ENCODE measurements at places on chromosomes 2 and 18.

- peak; percentile 48 for DNase-seq
Observed at GRCh38 chr18:53795061-53795460, 429.4 kb downstream of the MBD2 start.

DNA sequence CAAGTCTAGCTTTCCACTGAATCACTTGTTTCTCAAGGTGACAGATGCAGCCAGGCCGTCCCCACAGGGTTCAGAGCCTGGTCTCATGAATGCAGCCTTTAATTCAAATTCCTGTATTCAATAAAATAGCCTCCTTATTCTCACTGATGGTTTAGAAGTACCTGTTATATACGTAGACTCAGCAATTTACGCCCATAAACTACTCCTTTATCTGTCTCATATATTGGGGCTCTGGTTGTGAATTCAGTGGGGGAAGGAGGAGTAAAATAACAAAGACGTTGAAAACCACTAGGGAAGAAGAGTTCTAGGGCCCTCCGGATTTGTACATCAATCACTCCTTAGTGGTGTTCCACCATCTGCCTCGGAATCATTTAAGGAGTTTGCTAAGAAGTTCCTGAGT is 1.7 kb downstream of the OBSL1 start:
- no peak for DNase-seq

DNA sequence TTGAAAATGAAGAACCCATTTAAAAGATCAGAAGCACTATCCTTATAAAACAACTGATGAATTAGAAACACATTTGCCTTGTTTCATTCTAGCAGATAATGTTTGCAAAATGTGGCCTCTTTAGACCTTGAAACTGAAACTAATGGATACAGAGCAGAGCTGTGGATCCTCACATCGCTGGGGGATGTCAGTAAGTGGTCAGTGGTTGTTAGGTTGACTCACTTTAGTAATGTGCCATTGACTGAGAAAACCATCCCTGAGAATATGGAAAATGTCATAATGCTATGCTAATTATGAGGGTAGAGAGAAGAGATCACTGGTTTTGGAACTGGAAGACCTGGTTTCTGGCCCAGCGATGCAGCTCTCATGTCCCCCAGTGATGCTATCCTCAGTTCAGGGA is 176.7 kb downstream of the MYO1B start:
- no peak for DNase-seq

GRCh38 chr2:45945302-45945717 is 293.8 kb downstream of the PRKCE start:
- no peak for DNase-seq

- DNase-seq, result no peak
Observed at GRCh38 chr2:26458365-26459042, 19.4 kb downstream of the OTOF start.

- DNase-seq, result no peak
Observed at GRCh38 chr2:135931776-135932443, 53.5 kb downstream of the DARS1 start.

GRCh38 chr2:158414538-158414937 is 42.0 kb downstream of the CCDC148 start:
- DNase-seq, result no peak

DNA sequence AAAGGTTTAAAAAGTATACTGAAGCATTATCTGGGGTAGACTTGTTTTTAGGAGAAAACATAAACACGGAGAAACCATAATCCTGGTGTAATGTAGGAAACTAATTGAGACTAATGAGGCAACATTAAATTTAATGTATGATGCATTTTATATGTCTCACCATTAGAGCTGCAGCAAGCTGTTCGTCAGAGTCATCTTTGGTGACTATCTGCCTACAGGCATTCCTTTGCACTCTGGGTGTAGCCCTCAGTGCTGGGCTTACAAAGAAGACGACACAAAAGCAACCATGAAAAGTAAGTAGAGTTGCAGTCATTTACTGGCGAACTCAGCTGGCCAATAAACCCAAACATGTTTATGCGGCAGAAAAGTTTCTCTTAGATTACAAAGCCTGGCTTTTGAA is 415.3 kb upstream of the ZEB2 start:
- DNase-seq, result no peak

DNA sequence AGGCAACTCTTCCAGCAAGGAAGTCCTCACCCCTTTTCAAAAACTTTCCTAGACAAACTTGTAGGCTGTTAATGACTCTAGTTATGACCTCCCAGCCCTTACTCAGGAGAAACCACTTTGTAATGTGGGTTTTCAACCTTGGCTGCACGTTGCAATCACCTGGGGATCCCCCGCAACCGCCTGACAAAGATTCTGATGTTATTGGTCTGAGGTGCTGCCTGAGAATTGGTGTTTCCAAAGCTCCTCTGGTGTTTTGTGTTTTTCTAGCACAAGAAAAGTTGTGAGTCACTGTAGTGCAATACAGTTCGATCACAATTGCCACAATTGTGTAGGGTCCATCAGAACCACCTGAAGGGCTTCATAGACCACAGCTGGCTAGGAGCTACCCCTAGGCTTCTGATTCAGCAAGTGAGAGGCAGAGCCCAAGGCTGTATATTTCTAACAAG is 121.6 kb downstream of the SP100 start:
- DNase-seq, result no peak

GRCh38 chr2:62596061-62596921 is 90.3 kb upstream of the TMEM17 start:
- DNase-seq, result no peak

DNA sequence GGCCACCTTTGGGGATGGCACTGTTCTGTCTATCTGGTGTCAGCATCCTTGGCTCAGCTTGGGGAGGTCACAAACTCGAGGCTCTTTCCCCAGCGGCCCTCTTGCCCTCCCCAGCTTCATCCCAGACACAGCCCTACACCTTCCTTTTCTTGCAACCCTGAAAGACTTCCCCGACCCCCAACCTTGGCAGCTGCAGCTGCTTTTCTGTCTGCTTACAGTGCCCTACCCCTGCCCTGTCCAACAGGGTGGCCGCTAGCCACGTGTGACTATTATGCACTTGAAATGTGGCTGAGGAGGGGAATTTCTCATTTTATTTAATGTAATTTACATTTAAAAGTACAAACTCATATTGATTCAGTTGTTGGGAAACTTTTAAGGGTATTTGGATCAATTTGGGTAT is 41.3 kb downstream of the NGEF start:
- no peak for DNase-seq

DNA sequence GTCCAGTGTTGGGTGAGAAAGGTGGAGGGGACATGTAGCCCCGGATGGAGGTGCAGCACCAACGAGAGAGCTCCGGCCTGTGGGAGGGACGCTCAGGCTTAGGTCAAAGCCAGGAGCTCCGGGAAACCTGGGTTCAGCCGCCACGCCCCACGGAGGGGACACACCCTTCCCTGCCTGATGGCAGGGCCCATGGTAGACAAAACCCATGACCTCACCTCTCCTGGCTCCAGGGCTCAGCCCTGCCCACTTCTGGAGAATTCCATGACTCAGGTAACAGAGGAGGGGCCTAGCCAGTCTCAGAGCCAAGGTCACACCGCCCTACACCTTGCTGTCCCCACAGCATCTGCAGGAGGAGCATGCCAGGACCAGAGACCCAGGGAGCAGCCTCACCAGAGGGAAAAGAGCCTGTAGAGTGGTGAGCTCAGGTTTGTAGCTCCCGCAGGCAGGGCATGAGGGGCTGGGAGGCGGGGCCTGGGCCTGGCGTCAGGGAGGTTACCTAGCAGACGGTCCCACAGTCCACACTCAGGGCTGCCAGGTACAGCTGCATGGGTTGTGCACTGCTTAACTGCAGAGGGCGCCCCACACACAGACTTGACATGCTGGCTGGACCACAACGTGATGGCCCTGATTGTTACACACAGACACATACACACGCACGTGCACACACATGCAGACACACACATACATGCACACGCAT is 70.8 kb upstream of the SMAD7 start:
- peak; percentile 93 for DNase-seq

DNA sequence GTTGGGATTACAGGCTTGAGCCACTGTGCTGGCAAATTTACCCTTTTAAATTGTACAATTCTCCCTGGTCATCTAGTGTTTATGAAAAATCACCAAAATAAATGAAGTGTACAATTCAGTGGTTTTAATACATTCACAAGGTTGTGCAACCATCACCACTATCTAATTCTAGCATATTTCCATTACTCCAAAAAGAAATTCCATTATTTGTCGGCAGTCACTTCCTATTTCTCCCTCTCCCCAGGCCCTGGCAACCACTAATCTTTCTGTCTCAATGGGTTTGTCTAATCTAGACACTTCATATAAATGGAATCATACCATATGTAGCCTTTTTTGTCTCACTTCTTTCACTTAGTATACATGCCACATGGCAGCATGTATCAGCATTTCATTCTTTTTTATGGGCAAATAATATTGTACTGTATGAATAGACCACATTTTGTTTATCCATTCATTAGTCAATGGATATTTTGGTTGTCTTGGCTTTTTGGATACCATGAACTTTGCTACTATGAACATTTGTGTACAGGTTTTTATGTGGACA is 12.6 kb upstream of the POLE4 start:
- DNase-seq, result no peak

DNA sequence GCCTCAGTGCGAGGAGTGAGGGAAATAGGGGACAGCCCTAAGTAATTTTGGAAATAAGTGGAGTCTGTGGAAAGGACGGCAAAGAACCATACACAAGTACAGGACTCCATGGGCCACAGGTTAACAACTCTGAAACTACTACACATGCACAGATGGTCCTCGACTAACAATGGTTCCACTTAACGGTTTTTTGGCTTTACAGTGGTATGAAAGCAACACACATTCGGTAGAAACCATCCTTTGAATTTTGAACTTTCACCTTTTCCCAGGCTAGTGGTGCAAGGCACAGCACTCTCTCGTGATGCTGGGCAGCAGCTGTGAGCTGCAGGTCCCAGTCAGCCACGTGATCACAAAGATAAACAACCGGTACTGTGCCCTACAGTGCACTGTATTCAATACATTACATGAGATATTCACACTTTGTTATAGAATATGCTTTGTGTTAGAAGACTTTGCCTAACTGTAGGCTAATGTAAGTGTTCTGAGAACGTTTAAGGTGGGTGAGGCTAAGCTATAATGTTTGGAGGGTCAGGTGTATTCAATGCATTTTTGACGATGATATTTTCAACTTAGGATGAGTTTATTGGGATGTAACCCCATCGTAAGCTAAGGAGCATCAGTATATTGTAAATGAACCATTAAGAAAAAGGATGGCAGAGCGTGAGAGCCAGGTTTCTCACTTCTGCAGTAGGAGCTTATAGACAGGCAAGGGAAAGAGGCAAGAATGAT is 44.6 kb downstream of the TBC1D8 start:
- no peak for DNase-seq

GRCh38 chr2:117935954-117936353 is 77.9 kb downstream of the CCDC93 start:
- DNase-seq, result no peak

DNA sequence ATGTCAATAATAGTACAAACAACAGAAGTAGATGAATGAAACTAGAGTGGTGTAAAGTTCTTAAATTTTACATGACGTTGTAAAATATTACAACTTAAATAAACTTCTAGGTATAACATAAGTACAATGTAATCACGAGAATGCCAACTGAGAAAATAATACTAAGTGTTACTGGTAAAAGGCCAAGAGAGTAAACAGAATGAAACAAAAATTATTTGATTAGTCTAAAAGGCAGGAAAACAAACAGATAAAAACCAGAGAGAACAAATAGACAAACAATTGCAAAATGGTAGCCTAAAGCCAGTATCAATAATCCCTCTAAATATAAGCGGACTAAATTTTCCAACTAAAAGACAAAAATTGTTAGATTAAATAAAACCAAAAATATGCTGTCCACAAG is 71.9 kb downstream of the SMAD2 start:
- DNase-seq, result no peak

DNA sequence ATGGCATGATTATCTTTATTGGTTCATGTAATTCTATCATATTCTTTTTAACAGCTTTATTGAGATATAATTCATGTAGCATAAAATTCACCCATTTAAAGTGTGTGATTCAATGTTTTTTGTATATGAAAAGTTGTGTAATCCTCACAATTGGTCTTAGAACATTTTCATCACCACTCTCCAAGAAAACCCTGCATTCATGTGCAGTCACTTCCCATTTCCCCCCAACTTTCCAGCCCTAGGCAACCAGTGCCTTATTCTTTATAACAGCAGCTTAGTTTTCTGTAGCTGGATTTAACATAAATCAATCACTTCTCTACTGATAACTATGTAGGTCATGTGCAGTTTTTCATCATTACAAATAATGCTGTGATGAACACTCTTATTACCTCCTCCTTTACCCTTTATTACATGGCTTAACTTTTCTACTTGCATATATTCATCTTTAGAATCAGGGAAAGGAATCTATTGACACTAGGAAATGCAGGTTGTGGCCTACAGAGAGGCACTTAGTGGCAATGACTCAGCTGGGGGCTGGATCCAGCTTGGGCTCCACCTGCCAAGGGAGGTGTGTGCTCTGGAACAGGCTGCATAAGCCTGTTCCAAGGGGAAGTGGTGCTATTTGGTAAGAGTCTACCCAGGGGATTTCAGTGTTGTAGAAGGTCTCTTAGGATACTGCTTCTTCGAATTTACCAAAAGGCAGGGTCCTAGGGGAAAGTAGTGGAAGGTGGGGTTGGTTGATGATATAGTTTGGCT is 89.1 kb downstream of the ETAA1 start:
- peak; percentile 67 for DNase-seq

DNA sequence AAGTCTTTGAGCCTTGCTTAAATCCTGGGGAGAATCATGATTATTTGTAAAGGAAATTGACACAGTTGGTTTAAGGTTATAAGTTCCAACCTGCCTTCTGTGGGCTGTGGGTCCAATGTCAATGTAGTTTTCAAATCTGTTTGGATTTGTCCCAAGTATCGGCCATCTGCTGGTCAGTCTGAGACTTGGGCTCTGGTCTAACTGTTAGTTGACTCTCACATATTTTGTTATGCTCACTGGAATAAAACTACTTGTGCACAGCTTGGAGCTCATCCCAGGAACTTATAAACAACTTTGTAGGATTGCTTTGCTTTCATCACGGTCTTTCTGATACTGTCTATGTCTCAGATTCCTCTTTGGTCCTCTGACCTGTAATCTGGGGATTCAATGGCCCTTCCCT is 1026.2 kb upstream of the ZEB2 start:
- DNase-seq, result peak; percentile 28

DNA sequence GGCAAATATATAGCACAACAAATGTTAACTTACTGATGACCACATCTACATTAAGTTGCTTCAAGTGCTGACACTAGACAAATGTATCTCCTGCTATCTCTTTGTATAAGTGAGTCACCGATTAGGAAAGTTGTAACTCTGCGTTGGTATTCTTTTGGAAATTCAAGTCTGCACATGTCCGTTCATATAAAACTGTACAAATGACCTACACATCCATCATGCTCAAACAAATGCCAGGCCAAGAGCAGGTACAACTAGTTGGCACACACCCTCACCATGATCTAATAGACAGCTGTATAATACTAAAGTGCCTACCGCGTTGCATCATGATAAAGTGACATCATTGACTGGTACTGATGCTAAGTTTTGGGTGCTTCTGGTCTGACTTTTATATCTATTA is 141.1 kb downstream of the RBMS1 start:
- DNase-seq, result peak; percentile 97

All from MCF 10A (cell line).